ENCODE measurements at places on chromosomes 3 and 15. TPM values are rescaled to one million over a fixed set of nuclear protein-coding genes. Genes with fewer than 3 reads are reported as not detected.

DNA sequence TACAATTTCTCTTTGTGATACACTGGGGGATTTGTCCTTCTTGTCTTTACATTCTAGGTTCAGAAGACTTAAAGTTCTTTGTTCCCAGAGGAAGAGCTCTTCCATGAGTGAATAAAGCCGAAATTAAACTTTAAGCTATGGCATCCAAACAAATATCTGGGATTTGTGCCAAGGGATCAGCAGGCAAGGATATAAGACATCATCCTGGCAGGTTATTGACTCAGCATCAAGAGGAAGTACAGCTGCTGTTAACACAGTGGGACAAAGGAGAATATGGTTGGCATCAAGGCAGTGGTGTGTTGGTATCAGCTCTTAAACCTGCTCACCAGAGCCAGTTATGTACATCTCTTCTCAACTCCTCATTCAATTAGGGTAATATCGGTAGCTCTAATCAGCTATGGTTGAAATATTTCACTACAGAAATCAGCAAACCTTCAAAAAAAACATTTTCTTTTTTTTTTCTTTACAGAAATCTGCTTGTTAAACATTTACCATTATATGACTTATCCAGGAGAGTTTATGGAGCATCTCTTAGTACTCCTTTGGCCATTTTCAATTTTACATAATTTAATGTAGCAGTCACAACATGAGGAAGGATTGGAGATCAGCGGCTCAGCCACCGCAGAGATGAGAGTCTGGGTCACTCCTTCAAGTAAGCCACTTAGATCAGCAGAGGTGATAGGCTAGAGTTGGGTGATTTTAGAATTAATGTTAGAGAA lies 1198.6 kb upstream of the EPHA6 start:
- no peak for DNase-seq

DNA sequence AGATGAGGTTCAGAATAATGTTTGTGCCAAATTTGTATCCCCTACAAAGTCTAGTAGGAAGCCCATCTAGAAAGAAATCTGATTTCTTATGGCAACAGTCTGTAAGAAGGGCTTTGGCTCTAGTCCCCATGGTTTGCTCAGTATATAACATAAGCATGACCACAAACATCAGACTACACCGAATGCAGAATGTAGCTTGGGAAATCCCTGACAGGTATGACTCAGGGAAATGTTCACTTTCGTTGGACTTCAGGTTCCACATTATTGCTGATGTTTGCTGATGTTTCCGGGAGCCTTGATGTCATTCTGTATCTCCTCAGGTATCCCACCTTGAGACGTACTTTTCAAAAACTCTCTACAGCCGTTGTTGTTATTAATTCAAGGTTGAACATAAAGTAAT lies 304.4 kb upstream of the TGFBR2 start:
- no peak for DNase-seq

DNA sequence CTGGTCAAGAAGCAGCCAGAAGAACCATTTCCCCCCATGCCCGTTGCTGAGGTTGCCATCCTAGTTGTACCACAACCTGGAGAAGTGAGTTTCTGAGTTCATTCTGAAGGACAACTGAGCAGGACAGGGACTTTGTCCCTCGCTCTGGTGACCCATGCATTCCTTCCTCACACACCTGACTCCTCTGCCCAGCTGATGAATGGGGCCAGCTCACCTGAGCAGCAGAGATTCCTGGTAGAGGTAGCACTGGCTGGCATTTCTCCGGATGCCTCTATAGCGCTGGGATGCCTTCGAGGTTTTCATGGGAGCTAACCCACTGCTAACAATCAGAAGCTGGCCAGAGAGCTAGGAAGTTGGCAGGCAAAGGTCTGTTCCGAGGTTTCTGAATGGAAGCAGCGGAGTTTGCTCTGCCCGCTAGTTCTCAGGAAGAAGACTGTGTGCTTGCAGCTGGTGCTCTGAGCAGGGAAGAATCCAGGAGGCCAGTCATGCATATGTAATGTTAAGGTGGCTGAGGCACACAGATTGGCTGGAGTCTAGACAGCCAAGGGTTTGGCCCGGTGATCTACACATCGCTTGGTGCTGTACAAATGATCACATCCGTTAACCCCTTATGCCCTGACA lies at the start of gene TMC3:
Gene TMC3, minus strand, starts transcription at position 439 of the 621 bp plus-strand sequence. Its CDS starts 136 bp downstream, at position 303.
- no peak for DNase-seq

GRCh38 chr3:171347301-171348039 lies 112.7 kb downstream of the TNIK start:
- no peak for DNase-seq

The CCNB2 gene
- total RNA-seq: 1.4 TPM

Data from myocyte (in vitro differentiated cells).